NCI-H2081 (cell line): ENCODE measurements at places on chromosomes 6 and 20.
A peak's percentile ranks its signal among the peaks of the same experiment; 100 is the strongest.

GRCh38 chr6:41974281-41974825, 32.7 kb upstream of the CCND3 start:
- DNase-seq = no peak

DNA sequence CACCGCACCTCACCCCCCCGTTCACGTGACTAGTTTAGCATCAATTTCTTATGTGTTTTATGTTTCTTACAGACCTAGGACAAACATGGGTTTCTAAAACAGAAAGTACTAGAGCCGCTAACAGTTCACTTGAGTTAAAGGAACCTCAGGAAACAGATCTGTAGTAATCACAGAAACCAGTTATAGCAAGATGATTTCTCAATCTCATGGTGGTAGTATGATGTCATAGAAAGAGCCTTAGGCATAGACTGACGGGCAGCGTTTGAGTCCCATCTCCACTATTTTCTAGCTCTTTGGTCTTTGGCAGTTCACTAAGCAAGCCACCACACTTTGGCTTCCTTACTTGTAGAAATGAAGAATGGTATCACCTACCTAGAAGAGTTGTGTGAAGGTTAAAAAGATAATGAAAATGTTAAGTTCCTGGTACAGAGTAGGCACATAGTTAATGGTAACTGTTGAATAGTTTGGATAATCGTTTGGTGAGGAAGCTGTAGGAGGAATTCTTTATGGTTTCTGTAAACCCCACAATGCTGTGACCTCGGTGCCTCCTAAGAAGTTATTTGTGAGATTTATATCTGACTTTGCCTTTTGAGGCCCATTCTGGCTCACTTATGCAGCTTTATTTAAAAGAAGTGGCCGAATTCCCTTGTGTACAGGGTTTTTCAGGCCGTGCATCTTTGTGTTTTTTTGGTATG, 21.3 kb downstream of the CTNNBL1 start:
- no peak for DNase-seq

DNA sequence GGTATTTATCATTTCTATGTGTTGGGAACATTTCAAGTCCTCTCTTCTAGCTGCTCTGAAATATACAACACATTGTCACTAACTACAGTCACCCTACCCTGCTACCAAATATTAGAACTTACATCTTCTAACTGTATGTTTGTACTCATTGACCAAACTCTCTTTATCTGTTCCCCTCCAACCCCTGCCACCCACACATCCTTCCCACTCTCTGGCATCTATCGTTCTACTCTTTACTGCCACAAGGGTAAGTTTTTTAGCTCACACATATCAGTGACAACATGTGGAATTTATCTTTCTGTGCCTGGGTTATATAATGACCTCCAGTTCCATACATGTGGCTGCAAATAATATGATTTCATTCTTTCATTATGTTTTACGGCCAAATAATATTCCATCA, 171.9 kb downstream of the GMDS start:
- DNase-seq = no peak

DNA sequence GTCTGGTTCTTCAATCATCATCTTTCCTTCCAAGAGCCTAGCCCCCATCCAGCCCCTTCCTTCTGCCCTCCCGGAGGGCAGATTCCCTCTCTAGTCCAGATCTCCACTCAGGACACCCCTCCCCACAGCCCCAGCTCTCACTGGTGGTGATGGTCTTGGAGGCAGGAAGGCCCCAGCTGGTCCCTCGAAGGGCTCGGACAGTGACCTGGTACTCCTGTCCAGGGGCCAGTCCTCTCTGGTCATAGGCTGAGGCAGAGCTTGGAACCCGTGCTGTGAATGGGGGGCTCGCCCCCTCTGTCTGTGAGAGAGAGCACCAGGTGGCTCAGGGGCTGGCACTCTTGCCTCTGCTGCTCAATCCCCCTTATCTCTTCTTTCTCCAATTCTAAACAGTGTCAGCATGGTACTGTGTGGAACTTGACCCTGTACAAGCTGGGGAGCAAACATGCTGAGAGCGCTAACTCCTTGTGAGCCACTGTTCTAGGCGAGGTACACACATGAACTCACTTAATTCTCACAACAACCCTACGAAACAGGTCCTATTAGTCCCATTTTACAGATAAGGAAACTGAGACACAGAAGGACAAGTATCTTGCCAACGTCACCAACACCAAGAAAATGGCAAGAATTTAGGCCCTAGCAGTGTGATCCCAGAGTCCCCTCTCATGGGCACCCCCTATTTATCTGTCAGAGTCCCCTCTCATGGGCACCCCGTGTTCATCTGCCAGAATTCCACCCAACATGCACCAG, 19.9 kb downstream of the TNXB start:
- no peak for DNase-seq

GRCh38 chr6:33926451-33926850, 122.6 kb upstream of the MLN start:
- peak; percentile 82 for DNase-seq

GRCh38 chr6:55014321-55015088, 159.8 kb upstream of the HCRTR2 start:
- DNase-seq = no peak

DNA sequence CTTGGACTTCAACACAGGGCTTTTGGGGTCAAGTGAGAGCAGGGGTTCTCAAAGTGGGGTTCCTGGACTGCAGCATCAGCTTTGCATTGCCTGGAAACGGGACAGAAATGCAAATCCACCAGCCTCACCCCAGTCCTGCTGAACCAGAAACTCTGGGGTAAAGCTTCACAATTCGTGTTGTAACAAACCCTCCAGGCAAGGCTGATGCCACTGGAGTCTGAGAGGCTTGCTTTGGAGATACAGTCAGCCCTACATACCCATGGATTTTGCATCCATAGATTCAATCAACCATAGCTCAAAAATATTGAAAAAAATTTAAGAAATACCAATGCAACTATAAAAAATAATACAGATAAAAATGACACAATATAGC, 160.4 kb upstream of the ECI2 start:
- no peak for DNase-seq

GRCh38 chr6:150233843-150234269, 91.0 kb downstream of the PPP1R14C start:
- DNase-seq = no peak

DNA sequence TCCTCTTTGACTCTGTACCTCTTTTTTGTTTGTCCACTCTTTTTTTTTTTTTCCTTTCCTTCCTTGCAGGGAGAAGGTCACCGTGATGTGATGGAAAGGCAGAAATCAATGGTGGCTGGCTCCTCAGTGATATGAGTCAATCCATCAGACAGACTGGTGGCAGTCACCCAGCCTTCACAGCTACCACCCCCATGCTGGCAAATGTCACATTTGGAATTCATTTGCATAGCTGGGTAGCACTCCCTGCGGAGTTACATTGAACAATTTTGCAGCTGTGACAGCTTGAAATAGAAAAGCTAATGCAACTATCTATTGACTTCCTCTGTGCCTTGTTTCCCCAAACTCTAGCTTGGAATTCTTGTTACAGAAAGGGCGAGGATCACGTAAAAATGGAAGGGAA, 668.4 kb downstream of the C6orf118 start:
- DNase-seq = no peak

- DNase-seq = no peak
Measured at GRCh38 chr6:89297695-89298351, 17.3 kb downstream of the GABRR2 start.

DNA sequence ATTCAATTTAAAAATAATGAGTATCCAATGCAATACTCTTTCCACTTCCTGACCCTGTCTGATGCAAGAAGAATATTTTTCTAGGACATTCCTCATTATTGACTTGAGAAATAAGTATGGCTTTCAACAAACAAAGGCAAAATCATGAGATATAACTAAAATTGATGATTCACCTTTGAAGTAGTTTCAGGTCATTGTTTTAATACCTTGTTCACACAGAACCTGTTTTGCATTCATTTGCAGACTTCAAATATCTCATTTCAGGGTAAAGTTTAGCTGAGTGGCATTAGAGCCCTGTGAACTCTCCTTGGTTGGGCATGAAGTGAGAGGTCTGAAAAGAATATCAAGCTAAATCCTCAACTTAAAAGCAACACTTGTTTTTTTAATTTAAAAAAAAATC, 309.2 kb downstream of the NRN1 start:
- DNase-seq = no peak

- no peak for DNase-seq
Measured at GRCh38 chr20:62168061-62168460, 14.8 kb upstream of the MTG2 start.

DNA sequence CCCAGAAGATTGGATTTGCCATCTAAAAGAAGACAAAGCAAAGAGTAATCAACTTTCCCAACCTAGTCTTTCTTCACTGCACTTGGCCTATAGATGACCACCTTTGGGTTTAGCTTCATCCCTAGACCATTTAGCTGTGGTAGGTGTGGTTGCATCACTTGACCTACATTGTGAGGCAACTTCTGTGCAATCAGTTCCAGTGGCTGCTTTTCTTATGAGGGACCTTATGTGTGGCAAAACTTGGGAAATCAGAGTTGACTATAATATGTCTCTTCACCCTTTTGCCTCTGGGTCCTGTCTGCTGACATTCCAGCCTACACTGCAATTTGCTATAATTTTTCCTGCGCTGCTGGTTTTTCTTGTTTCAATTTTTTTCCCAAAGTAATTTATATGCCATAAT, 55.2 kb downstream of the PRDM13 start:
- DNase-seq = no peak

DNA sequence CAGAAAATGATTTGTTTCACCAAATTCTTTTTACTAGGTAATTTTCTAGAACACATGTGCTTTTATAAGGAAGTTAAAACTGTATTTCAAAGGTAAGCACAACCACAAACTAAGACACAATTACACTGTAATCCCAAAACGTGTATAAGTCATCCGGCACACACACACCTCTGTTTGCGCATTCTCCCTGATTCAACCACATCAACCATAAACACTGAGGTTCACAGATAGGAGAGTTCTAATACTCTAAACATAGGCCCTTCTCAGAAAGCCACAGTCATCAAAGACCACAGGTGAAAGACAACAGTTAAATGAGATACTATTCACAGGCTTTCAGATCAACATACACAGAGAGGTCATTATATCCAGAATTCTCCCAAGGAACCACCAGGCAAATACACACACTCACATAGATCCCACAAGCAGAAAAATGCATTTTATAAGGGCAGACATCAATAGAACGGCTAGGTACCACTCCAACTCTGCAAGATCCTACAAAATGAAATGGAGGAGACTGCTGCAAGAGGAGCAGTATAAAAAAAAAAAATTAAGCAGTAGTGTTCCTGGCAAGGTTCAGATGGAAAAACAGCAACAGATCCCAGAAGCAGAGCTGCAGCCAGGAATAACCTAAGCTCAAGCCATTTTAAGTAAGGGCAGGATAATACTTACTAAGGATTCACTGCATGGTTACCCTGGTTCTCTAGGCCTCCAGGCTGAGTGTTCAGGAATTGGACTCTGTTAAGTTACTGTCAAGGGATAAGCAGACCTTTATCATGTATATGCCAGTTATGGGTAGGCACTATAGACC, 6.6 kb upstream of the FBXO9 start:
- DNase-seq = no peak

GRCh38 chr6:16183187-16183664, 54.3 kb downstream of the MYLIP start:
- DNase-seq = peak; percentile 31

- no peak for DNase-seq
Measured at GRCh38 chr20:3858689-3859088, 12.1 kb downstream of the MAVS start.

DNA sequence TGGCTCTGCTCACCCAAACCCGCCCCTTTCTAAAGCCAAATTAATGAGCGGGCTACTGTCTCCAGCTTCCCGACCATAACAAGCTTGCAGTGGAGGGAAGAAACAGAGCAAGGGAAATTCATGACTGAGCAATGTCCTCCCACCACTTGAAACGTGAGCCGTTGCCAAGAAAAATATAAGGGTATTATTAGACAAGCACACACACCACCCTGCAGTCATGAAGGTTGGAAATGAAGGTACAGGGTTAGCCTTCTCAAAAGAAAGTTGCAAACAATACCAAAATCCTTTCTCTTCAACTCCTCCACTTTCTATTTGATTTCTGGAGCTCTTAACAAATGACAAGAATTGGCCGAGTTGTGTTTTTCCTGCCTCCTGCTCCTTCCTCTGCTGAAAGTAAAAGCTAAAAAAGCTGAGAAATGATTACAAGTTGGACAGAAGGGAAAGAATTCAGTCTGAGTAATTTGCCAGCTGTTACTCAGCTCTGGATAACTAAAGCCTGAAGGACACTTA, 151.1 kb upstream of the B3GAT2 start:
- DNase-seq = no peak

DNA sequence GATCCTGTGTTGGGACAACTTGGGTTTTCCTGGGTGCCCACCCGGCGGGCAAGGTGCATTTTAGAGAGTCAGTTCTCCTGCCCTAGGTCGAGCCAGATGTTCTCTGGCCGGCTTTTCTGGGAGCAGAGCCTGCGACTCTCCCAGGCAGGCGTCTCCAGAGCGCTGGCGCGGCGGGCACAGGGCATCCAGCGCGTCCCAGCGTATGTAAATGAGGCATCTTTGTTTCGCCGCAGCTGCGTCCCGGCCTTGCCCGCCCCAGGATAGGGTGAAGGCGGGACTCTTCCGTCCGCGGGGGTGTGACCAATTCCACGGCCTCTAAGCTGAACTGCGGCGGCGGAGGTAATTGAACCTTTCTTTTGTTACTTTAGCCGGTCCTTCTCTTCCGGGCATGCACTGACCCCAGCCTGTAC, 9.1 kb downstream of the GRIK2 start:
- DNase-seq = peak; percentile 32

DNA sequence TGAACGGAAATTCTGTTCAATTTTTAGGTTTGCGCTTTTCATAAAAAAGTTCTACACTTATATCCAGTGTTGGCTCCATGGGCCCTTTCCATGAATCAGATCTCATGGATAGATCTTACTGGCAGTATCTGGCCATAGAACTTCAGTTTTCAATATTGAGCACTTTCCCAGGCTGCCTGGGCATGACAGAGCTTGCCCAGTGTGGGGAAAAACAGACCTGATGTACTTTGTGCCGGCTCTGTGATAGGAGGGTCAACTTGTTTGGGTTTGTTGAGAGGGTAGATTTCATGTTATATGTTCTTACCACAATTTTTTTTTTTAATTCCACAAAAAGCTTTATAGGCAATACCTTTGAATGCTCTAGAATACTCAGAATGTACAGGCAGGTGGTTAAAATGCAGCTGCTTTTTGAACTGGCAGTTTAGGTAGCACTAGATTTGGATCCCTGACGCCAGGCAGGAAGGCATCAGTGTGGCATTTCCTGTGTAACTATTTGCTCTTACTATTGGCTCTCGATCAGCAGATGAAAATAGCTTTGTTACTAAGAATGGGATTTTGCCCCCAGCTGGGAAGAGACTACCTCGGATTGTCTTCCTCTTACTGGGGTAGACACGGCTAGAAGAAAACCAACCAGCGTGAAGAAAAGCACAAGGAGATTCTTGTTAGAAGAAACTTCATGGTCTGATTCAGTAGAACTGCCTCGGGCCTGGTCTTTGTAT, 404.9 kb upstream of the SOX4 start:
- peak; percentile 71 for DNase-seq

GRCh38 chr6:33958526-33959328, 154.9 kb upstream of the MLN start:
- DNase-seq = peak; percentile 28

GRCh38 chr20:52828199-52828598, 144.0 kb upstream of the TSHZ2 start:
- DNase-seq = no peak
